NCI-H2081 treated with DMSO at 0.1 percent for 48 hours (cell line): ENCODE measurements at places on chromosomes 5 and 9.

DNA sequence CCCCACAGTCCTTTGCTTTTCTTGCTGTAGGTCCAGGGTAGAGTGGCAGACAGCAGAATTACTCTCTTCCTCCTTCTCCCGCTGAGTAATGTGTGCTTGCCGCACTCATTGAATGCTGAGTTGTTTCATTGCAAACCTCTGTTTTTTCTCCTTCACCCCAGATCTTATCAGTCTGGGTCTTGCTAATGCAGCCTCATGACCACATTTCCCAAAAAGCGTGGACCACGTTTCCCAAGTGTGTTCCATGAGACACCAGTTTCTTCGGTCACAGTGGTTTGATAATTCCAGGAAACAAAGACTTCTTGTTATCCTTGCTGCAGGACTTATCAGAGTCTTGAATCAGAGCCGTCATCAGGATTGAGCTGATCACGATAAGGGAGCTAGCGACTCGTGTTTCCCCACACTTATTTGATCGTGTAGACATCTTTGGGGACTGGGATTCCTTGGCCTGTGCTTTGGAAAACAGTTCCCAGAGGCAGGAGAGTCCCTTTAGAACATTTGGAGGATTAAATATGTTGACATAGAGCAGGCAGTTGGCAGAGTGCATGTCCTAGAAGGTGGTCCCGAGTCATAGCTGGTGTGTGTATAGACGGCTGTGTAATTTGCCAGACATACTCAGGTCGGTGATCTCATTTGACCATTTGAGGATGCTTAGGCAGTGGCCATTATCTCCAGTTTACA is 4.4 kb downstream of the LRRC8A start:
- DNase-seq, result no peak

DNA sequence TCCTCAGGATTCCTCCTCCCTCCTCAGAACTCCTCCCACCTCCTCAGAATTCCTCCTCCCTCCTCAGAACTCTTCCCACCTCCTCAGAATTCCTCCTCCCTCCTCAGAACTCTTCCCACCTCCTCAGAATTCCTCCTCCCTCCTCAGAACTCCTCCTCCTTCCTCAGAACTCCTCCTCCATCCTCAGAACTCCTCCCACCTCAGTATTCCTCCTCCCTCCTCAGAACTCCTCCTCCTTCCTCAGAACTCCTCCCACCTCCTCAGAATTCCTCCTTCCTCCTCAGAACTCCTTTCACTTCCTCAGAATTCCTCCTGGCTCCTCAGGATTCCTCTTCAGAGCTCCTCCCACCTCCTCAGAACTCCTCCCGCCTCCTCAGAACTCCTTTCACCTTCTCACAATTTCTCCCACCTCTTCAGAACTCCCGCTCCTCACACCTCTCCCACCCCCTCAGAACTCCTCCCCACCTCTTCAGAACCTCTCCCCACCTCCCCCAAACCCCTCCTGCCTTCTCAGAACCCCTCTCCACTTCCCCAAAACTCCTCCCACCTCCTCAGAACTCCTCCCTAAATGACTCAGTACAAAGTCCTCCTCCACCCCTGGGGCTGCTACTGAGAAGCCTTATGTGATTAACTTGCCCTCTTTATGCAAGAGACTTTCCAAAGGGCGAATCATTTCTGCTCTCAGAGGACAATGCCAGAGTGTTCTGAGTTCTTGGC is 23.2 kb downstream of the SLC46A2 start:
- DNase-seq, result no peak

DNA sequence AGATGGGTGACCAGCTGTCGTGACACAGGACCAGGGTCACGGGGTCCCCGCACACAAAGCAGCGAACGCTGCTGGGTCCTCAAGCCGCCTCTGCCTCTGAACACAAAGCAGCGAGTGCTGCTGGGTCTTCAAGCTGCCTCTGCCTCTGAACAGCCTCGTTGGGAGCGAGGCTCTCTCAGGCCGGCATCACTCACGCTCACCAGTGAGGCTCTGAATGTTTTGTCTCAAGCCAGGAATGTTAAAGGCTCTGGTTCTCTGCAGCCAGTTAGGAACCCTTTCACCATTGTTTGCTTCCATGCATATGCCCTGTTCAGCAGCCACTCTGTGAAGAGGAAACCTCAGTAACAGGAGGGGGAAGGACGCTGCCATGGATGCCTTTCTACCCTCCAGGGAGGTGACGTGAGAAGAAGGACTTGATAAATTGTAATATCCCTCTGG is 82.7 kb upstream of the TAF11L2 start:
- DNase-seq, result no peak

DNA sequence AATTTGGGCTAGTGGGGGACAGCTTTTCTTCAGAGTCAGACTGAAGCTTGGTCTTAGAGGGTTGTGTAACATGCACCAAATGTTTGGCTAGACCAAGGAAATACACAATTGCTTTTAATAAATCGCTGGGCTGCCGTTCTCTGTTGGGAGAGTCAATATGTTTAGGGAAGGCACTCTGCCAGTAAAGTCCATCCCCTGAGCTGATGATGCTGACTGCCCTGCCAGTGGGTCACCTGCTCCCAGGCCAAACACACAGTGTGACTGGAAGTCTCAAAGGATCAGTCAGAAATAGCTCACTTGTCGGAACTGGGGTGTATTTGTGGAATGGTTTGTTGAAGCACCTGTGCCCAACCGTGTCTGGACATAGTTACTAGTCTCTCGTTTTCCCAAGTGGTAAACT is 17.9 kb upstream of the ZNF474 start:
- DNase-seq, result no peak

DNA sequence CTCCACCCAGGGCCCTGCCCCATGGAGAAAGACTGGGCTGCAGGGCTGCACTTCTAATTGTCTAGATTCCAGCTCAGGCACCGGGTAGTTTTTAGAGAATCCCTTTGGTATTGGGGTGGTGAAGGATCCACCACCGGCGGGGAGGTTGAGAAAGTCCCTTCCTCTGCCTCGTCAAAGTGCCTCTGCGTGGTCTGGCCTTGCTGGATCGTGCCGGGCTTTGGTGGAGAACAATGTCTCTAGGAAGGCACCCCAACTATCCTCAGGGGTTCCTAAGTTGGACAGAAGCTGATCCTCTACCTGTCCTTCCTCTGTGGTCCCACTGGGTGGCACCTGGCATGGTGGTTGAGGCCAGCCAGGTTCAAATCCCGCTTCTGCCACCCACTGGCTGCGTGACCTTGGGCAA is 7.3 kb upstream of the AMBP start:
- DNase-seq, result no peak
